ENCODE measurements at places on chromosomes 16 and 17. TPM values are rescaled to one million over a fixed set of nuclear protein-coding genes. Genes with fewer than 3 reads are reported as not detected.
A peak's percentile ranks its signal among the peaks of the same experiment; 100 is the strongest.

DNA sequence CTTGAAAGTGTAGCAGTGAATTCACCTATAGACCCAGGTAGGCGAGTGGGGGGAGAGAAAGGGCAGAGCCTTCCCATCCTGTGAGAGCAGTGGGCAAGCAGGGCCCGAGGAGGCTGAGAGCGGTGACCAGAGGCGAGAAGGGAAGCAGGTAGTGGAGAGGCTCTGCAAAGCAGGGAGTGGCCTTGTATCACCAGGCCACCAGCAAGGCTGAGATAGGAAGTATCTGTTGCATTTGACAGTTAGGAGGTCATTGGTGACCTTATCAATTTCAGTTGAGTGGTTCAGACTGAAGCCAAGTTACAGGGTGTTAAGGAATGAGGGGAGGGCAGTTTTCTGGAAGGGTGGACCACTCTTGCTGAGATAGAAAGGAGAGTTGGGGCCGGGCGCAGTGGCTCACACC, 10.7 kb upstream of the HSD3B7 start:
- no peak for DNase-seq

GRCh38 chr17:50835301-50836234, at the start of gene WFIKKN2:
TSS of gene WFIKKN2 (plus strand) at chr17:50835586. CDS start at chr17:50835938, 352 bp downstream.
- no peak for DNase-seq

DNA sequence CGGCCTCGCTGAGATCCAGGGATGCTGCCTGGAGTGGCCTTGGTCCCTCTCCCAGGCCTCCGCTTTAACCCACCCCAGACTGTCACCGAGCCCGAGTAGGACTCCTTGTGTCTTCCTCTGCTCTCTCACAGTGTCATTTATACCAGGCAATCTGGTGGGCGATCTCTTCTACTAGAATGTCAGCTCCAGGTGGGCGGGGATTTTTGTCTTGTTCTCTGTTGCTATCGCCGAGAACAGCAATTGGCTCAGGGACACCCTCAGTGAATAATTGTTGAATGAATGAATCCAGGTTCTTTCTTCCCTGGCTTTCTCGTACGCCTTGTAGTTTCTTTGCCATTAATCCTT, 591 bp downstream of the DHX38 start:
- no peak for DNase-seq

DNA sequence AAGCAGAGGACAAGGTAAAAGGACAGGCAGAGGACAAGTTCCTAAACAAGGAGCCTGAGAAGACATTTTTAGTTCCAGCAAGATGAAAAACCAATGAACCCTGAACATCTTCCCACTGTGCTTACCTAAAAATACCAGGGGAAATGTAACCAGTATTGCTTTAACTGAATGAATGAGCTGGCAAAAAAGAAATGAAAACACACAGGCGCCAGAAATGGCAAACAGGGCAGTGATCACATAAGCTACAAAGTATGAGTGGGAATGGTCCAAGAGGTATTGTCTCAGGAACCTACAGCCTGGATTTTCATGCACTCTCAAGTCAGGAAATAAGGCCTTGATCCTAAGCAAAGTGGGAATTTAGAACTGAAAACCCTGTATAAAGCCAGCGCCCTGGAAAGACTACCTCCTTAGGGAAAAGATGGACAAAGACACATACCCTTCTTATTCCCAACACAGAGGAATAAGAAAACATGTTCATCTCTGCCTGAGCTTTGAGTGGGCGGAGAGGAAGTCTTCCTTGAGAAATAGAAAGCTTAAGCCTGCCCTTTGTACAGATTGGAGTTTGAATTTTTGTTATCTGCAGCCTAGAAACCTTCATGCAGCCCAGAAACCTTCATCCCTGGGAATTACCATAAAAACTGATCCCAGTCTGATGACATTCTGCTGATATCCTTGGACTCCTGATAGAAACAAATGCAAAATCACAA, 2.1 kb downstream of the CMTM2 start:
- DNase-seq = no peak

DNA sequence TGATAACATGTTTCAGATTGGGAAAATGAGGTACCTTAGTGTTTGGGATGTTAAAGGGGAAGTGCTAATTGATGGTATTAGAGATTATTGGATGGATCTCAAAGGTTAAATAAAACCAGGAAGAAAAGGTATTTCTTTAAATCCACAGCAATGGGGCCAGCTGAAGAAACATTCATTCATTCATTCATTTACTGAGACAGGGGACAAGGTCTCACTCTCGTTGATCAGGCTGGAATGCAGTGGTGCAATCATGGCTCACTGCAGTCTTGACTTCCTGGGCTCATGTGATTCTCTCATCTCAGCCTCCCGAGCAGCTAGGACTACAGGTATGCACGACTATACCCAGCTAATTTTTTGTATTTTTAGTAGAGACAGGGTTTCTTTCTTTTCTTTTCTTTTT, 19.8 kb downstream of the EARS2 start:
- DNase-seq = no peak

DNA sequence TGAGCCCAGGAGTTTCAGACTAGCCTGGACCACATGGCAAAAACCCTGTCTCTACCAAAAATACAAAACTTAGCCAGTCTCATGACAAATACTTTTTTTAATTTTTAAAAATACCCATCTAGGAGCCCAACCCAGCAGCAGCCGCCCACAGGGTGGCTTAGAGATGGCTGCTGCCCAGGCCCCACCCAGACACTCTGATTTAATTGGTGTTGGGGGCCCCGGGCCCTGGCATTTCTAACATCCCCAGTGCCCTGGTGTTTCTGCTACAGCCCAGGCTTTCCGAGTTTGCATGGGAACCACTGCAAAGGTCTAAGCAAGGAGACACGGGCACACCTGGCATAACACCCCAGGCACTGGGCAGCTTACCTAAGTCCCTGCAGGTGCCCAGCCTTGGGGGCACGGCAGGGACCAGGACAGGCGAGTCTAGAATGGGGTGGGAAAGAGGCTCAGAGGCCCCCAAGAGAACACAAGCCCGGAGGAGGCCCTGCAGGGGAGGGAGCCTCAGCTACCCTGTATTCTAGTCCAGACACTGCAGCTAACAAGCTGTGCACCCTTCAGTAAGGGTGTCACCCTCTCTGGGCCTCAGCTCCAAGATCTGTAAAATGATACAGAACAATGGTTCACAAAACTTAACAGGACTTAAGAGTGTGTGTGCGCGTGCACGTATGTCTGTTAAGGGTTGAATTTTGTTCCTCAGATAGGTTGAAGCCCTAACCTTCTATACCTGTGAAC, 48.8 kb downstream of the RMI2 start:
- DNase-seq = no peak

GRCh38 chr17:4710693-4711634, 532 bp downstream of the ARRB2 start:
- DNase-seq = no peak

DNA sequence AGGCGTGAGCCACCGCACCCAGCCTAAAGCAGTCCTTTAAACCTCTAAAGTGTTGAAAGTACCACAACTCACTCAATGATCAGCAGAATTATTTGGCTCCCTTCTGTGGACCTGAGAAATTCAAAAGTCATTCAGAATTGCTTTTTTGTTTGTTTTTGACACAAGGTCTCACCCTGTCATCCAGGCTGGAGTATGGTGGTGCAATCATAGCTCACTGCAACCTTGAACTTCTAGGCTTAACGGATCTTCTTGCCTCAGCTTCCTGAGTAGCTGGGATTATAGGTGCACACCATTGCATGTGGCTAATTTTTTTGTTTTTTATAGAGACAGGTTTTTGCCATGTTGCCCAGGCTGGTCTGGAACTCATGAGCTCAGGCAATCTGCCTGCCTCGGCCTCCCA, 44.3 kb downstream of the TRAF4 start:
- no peak for DNase-seq

DNA sequence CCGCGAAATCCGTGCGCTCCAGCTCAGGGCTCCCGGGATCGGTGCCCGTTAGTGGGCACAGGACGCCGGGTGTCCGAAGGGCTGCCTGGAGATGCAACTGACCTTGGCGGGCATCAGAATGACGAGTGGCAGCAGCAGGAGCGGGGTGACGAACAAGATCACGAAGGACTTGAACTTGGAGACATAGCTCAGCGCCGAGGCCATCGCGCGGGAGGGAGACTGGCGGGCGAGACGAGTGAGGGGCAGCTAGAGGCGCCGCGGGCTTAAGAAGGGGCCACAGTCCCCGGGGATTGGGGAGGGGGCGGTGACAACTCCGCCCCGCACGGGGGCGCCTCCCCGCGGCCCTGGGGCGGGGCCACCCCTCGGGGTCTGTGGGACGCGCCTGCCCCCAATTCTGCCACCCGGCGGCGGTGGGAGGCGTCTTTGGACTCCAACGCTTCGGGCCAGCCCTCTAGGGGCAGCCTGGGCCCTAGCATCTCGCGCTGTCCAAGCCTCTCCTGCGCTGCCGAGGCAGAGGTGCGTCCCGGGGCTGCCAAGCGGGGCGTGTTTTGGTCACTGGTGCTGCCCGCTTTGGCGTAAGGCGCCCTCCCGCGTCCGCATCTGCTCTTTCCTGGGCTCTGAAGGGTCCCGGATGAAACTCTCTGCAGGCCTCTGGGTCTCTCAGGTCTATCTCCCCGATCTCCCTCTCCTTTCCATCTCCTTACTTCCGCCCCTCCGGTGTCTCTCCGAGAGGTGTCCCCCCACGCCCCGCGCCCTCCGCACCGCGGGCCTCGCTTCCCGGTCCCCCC, at the start of gene SLC13A5:
TSS of gene SLC13A5 (minus strand) at position 240 of the 788 bp plus-strand sequence. CDS start at position 204, 36 bp downstream.
- peak; percentile 27 for DNase-seq

DNA sequence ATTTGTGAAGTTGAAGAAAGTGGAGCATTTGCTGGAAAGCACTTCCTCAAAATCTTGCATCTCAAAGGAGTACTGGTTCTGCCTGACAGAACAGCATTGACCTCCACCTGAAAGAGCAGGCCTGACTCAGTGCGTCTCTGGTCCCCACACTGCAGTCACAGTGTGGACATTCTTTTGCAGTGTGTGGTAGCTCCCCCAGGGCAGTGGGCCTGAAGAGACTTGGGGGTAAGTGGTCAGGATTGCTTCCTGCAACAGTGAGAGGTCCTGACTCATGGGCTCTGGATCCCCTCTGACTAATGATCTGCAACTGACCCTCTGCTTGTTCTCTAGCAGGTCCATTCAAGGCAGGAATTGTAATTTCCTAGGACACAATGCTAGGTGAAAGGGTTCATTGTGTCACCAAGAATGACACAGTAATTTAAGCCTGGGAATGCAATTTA, 204.9 kb upstream of the KCNJ16 start:
- DNase-seq = no peak

GRCh38 chr17:65998675-65999074, 193.3 kb downstream of the CEP112 start:
- no peak for DNase-seq

- DNase-seq = no peak
These were observed 63.6 kb downstream of the ASIC2 start for GRCh38 chr17:33229499-33229898.

DNA sequence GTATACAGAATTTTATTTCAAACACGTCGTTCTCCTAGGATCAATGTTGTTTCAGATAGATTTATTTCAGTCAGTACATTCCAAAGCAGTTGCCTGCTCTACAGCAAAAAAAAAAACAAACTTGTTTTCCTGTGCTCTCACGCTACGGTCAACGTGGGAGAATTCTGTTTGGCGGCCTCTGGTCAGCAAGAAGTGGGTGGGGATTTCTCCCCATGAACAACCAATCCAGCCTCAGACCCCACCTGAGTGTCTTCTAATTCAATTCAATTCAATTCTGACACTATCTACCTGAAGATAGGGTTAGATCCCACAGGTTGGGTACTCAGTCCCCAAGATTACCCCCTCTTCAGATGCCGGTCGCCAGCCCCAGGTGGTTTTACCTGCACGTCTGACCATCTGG, 22.1 kb downstream of the C17orf58 start:
- no peak for DNase-seq

GRCh38 chr16:89709716-89710432, 8.4 kb upstream of the SPATA2L start:
- no peak for DNase-seq

GRCh38 chr17:55763856-55764255, 13.0 kb downstream of the PCTP start:
- no peak for DNase-seq

DNA sequence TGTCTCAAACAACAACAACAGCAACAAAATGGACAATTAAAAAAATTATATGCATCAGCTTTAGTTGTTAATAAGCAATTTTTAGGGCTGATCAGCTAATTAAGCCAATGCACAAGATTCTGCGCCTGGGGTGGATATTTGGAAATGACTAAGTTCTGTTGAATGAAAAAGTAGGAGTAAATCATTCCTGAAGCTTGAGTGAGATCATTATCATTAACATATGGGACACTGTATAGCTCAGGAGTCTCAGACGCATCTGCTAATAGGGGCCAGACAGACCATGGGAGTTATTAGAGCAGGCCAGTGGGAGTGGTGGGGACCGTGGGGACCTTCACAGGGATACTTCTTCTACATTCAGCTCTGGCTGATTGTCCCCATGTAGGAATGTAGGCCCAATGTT, 22.8 kb downstream of the IRX5 start:
- no peak for DNase-seq

- DNase-seq = peak; percentile 77
These were observed 4.6 kb downstream of the TGFB1I1 start for GRCh38 chr16:31476303-31477219.

DNA sequence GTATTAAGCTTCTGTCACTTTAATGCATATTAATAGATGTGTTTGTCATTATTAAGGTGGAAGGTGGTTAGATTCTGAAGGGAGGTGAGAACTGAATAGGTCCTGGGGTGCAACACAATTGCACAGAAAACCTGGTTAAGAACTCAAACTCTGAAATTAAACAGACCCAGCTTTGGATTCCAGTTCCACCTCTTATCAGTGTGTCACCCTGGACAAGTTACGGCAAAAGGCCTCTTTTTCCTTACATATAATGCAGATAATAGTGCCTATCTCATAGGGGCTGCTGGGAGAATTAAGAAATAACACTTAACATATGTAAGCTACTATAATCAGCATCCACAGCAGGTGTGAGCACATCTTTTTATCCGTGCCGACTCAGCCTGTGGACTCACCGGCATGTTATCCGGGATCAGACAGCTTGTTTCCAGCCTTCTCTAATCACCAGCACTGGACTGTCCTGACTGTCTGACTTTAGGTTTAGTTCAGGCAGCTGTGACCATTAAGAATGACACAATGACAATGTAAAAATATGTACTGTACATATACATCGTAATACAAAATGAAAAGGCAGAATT, 31.4 kb downstream of the TEX2 start:
- no peak for DNase-seq

GRCh38 chr17:2964028-2964356, 99.4 kb downstream of the OR1D5 start:
- no peak for DNase-seq

GRCh38 chr16:11572301-11572995, 14.3 kb downstream of the LITAF start:
- DNase-seq = no peak

GRCh38 chr17:3557768-3558583, at the start of gene TRPV3:
TSS of gene TRPV3 (minus strand) at chr17:3557812. CDS start at chr17:3554850, 2,962 bp downstream.
- DNase-seq = peak; percentile 60

GRCh38 chr16:64290461-64290860, 831.4 kb downstream of the CDH11 start:
- DNase-seq = no peak

- no peak for DNase-seq
These were observed 13.3 kb upstream of the CCL17 start for GRCh38 chr16:57391300-57391699.

Gene GDPD3
- total RNA-seq = 16.7 TPM

Gene HBQ1
- not detected for total RNA-seq

Gene NXPH3
- 0.14 TPM for total RNA-seq

Gene RASD1
- total RNA-seq = 0.71 TPM

Gene ABR
- total RNA-seq = 45.8 TPM

Gene GFAP
- total RNA-seq = not detected

Gene TMEM100
- not detected for total RNA-seq

Gene TAC4
- total RNA-seq = not detected

Gene GH1
- total RNA-seq = 1.0 TPM

Gene TPSD1
- total RNA-seq = not detected

Gene HOXB9
- total RNA-seq = 1.2 TPM

Gene RNF166
- total RNA-seq = 47.5 TPM

Gene EME2
- 21.9 TPM for total RNA-seq

Gene CTRL
- 1.8 TPM for total RNA-seq

All from activated naive CD4-positive, alpha-beta T cell treated with anti-CD3 and anti-CD28 coated beads, Interleukin-2, amount 50 U/mL, for 72 hours (primary cell).